ENCODE measurements at places on chromosomes 4 and X.

GRCh38 chr4:124932447-124932846 is 219.9 kb upstream of the ANKRD50 start:
- DNase-seq: no peak

DNA sequence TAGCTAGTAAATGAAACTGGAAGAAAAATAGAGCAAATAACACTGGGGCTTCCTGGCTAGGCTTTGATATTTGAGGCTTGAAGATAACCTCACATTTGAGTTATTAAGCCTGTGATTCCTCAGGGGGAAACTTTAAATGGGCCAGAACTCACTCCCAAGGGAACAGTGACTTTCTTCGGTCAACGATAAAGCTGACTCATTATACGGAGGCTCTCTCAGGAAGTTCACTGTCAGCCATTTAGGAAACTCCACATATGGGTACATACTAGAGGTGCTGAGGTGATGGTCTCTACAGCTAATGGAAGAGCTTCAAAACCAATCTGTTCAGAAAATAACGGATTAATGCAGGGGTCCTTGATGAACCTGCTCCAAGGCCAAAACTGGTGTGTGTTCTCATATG is 120.8 kb downstream of the SH2D1A start:
- no peak for DNase-seq

DNA sequence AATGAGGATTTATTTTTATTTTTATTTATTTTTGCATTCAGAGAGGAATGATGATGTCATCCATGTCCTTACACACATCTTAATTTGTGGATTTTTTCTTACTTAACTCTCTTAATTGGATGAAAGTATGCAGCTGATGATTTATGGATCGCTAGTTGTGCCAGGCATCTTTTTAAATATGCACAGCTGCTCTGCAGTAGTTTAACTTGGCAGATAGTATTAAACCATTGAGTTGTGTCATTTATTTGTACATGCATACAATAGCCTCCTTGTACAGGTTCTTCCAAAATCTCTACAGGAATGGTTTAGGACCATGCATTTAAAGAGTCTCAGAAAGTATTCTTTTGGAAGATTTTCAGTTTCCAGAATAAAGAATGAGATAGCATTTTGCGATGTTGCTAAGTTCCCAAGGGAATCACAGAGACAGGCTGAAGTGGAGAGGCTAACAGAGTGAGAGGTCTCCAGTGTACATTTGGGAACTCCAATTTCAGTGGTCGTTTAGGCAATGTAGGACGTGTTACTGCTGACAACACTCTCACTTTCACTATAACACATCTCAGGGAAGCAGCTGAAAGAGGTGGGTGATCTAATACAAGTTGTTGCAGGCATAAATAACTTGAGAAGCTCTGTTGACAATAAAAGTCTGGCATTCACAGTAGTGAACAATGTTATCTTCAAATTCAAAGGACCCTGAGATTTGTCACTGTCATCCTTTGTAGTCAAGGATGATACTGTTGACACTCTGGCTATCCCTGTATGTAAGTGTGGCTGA is 49.9 kb upstream of the SCRG1 start:
- no peak for DNase-seq

DNA sequence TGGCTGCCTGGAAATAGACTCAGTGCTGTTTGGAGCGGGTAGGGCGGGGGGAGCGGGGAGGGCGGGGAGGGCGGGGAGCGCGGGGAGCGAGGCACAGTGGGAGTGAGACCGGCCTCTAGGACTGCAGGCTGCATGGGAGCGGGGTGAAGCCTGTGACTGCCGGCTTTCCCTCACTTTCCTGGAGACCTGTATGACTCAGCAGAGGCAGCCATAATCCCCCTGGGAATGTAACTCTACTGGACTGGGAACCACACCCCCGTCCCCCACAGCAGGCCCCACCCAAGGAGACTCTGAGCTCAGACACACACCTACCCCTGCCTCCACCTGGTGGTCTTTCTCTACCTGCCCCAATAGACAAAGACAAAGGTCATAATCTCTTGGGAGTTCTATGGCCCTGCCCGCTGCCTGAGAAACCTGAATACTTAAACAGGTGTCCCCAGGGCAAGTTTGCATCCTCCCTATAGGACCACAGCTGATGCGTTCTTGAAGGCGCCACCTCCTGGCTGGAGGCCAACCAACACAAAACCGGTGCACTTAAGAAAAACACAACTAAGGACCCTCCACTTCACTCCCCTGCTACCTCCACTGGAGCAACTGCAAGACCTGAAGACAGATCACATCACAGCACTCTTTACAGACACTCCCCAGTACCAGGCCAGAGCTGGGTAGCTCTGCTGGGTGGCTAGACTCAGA is 18.0 kb downstream of the HDAC8 start:
- no peak for DNase-seq

GRCh38 chr4:118941149-118941548 is 52.5 kb downstream of the SYNPO2 start:
- no peak for DNase-seq

DNA sequence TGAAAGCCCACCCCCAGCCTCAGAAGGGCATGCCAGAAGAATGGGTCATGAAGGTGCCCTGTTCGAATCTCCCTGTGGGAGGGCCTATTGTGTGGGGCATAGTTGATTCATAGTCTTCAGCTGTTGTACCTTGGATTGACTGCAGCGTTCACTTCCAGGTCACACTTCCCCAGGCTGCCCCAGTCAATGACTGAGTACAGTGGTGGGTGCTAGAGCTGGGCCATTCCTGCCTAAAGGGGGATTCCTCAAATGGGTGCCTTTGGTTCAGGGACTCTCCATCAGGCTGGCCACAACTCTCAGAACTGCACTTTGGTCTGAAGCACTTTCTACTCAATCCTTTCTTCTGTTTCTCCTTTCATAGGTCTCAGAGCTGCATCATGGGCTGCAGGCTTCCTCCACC is 35.0 kb upstream of the RASGEF1B start:
- no peak for DNase-seq

DNA sequence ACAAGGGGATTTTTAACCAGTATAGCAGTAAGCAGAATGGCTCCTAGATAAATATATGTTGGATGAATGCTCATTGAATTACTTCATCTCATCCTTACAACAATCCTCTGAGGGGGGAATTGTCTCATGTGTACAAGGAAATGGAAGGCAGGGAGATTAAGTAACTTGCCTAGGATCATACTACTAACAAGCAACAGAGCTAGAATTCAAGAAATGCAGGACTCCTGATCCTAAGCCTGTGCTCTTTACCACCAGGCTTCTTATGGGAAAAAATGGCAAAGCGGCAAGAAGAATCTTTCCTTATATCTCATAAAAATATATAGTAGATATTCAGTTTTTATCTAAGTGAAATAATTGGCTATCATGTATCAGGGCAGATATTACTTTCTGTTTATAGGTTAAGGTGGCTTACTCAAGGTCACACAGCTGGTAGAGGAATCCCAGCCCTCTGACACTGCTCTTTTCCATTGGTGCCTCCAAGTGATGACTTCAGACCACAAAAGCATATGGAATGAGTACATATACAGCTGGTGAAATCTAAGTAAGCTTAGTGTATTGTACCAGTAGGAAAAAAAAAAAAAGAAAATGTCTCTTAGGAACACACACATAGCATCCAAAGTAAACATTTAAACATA is 2.1 kb downstream of the ABHD18 start:
- no peak for DNase-seq

- DNase-seq: peak; percentile 87
These were observed 29.5 kb downstream of the MSL3 start for GRCh38 chrX:11787564-11787963.

DNA sequence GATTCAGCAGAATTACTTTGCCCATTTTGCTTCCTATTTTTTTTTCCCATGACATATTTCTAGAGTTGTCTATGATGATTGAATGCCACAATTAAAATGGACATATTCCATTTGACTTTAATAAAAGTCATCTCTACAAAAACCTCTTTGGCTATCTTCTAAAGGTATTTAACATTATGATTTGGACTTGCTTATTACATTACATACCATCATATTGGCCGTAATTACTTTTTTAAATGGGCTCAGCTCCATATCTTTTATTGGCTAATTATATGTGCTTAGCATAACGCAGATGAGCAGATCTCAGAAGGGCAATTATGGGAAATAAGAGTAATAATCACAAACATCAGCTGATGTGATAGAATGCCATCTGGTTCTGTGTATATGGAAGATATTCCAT is 4.5 kb upstream of the LNX1 start:
- DNase-seq: no peak

- DNase-seq: peak; percentile 58
These were observed 189.3 kb upstream of the ANXA3 start for GRCh38 chr4:78362310-78362709.

DNA sequence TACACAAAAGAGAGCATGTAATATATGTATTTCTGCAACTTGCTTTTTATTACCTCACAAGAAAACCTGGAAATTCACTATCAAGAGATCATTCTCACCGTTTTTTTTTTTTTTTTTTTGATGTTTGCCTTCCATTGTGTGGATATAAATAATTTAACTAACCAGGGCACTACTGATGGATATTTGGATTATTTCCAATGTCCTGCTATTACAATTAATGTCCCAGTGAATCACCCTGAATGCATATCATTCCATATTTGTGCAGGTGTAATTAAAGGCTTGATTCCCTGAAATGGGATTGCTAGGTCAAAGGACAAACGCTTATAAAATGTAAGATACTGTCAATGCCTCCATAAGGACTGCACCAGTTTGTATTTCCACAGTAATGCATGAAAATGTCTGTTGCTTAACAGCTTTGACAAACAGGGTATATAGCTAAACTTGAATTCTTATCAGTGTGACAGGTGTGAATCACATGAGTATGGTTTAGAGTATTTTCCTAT is 87.8 kb downstream of the NCAPG start:
- DNase-seq: no peak

DNA sequence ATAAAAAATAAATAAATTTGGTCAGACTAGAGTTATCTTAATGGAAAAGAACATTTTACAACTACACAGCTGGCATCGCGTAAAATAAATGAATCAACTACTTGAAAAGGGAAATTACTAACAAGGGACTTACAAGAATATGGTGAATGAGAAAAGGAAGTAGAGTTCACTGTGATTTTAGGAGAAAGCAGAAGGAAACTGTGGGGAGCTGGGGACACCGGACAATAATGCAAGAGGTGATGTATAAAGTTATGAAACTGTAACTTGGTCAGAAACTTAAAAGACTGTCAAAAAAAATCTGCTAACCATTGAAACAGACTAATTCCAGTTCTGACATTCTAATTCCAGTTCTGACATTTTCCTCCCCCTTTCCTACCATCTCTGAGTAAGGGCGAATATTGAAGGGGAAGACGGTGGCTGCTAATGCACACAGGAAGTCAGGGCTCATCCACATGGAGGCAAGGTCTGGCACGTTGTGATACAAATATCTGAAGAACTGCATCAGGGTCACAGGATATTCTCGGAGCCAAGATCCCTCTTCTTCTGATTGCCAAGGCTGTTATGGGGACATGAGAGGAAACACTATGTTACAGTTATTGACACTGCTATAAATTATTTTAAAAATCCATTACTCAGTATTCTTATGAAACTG is 170.5 kb downstream of the CDS1 start:
- no peak for DNase-seq

- DNase-seq: no peak
These were observed 366.7 kb upstream of the FAT1 start for GRCh38 chr4:187090401-187090800.

- no peak for DNase-seq
These were observed 160.5 kb upstream of the AGTR2 start for GRCh38 chrX:116009861-116010710.

DNA sequence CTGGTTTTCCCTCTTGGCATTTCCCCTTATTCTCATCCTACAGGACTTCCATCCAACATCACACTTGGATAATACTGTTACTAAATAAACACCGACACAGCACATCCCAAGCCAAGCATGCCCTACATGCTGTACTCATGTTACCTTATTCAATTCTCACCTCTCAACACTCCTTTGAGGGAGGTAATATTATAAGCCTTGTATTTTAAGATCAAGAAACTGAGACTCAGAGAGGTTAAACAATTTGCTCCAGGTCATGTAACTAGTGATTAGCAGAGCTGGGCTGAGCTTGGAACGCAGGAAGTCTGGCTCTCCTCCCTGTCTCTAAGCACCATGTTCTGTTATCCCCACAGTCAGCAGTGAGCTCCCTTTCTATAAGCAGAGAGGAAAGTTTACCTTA is 333.6 kb upstream of the IGFBP7 start:
- no peak for DNase-seq

DNA sequence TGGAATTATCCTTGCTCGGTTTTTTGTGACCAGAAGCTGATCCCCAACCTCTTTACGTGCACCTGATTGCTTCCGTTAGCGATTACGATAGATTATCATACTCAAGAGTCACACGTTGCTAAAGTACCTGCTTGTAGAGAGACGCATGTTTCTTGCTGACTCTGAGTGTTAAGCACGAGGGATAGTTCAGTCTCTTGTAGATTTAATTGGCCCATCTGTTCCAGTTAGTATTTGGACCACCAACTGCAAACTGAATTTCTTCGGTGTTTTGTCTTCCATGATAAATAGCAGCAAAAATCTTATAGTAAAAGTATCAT is 516 bp upstream of the COX18 start:
- no peak for DNase-seq

- DNase-seq: no peak
These were observed 41.3 kb downstream of the LRBA start for GRCh38 chr4:150973626-150974251.

DNA sequence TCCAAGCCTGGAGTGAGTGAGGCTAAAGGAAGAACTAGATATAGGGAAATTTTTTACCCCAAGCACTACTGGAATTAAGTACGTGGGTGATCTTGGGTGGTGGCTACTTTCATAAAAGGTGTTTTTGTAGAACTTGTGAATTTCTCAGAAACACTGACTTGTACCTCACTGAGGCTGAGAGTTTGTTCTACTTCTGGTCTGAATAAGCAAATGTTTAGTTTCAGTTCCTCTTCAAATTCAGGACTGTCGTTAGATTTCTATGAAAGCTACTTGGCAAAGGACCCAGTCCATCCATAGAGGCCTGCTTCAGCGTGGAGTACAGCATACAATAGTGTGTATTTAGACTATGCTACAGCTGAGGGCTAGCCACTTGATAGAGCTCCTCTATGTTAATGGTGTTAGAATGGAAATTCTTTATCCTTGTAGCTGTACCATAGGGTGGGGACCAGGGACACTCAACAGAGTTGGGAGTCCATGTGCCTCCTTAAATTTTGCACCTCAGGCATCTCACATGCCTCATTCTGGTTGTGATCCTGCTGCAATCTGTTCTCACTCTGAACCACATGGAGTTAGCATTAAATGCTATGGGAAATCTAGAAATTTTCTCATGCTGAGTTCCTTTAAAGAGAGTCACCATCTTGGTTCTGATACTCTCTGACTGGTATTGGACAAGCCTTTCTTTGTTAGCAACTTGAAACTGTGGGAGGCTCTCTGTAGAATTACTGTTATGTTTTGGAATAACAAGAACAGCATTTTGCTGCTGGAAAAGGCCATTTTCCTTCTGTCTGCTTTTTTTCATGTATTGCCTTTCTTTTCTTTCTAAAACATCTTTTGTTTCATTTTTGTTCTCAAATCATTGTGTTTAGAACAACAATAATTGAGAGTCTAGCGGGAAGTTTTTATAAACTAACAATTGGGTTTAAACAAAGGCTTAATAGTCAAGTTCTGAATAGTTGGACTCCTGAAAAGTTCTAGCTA is 86.8 kb downstream of the PDGFRA start:
- no peak for DNase-seq

GRCh38 chr4:123230061-123230460 is 166.5 kb upstream of the SPRY1 start:
- DNase-seq: no peak
